ENCODE measurements at places on chromosomes 12 and 14. TPM values are rescaled to one million over a fixed set of nuclear protein-coding genes. Genes with fewer than 3 reads are reported as not detected.

The REP15 gene
- total RNA-seq: 1.2 TPM

The GLS2 gene
- not detected for total RNA-seq

The C1S gene
- total RNA-seq: 519 TPM

The KICS2 gene
- total RNA-seq: 4.5 TPM

The OS9 gene
- total RNA-seq: 139 TPM

The TRAF3 gene
- 16.2 TPM for total RNA-seq

The FAIM2 gene
- 7.2 TPM for total RNA-seq

The SIX6 gene
- not detected for total RNA-seq

The BIN2 gene
- total RNA-seq: 2.0 TPM

The LPAR5 gene
- total RNA-seq: 1.9 TPM

The KLHL33 gene
- 0.92 TPM for total RNA-seq

The CCDC63 gene
- total RNA-seq: not detected

The TTC6 gene
- total RNA-seq: not detected

- DNase-seq: no peak
These were observed 7.7 kb downstream of the SMIM41 start for GRCh38 chr12:52086944-52087835.

GRCh38 chr12:2689393-2689792 is 105.4 kb upstream of the FKBP4 start:
- DNase-seq: no peak

GRCh38 chr12:101671833-101672232 is 25.6 kb upstream of the CHPT1 start:
- no peak for DNase-seq

DNA sequence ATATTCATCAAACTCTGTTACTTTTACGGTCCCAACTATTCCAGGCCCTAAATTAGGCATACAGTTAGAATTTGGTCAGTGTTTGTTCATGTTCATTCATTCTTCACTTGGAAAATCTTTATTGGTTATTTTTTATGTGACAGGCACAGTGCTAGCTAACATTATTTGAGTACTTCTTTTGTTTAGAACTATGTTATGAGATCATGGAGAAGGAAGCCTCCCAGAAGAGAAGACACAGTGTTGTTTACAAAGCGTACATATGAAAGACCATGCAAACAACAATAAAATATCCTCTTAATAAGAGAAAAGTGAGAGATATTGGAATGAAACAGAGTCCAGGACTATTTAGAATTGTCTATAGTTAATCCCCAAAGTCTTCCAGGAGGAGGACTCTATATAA is 399.2 kb downstream of the LRIG3 start:
- no peak for DNase-seq

DNA sequence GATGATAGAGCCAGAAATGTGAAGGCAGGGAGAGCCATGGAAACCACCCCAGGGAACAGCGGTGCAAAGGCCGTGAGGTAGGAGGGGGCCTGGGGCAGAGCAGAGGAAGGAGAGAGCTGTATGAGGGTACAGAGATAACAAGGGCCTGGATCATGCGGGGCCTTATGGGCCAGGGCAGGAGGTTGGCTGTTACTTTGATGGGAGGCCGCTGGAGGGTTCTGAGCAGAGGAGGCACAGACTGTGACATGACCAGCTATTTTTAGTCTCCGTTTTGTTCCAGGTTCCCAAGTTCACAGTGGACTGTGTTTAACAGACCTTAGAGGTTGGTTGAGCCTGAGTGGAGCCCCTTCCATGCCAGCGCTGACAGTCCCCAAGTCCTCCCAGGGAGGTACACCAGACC is 118.6 kb downstream of the GCH1 start:
- DNase-seq: no peak

DNA sequence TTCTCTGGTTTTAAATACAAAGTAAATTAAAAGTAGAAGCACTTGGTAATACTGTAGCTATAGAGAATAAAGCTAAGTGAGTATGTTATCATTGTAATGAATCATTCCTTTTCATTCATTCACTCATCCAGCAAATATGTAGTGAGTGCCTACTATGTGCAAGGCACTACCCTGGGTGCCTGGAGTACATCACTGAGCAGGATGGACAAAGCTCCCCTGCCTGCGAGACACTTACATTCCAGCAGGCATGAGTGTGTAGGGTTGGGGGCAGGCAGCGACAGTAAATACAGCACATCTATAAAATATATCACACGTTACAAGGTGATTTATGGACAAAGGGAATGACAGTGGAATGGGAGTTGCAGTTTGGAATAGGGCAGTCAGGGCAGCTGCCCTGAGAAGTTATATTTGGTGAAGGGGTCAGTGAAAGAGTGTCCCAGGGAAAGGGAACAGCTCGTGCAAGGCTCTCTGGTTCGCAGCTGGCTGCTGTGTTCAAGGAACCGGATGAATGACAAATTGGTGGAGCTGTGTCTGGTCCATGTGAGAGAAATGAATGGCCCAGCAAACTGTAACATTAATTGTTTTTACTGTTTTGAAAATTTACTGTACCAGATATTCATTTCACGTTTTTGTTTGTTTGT is 159.6 kb downstream of the CRADD start:
- peak; percentile 50 for DNase-seq

GRCh38 chr14:98501836-98502235 is 770.2 kb downstream of the BCL11B start:
- DNase-seq: peak; percentile 45

GRCh38 chr12:99914206-99914605 is 70.5 kb downstream of the ANKS1B start:
- no peak for DNase-seq

DNA sequence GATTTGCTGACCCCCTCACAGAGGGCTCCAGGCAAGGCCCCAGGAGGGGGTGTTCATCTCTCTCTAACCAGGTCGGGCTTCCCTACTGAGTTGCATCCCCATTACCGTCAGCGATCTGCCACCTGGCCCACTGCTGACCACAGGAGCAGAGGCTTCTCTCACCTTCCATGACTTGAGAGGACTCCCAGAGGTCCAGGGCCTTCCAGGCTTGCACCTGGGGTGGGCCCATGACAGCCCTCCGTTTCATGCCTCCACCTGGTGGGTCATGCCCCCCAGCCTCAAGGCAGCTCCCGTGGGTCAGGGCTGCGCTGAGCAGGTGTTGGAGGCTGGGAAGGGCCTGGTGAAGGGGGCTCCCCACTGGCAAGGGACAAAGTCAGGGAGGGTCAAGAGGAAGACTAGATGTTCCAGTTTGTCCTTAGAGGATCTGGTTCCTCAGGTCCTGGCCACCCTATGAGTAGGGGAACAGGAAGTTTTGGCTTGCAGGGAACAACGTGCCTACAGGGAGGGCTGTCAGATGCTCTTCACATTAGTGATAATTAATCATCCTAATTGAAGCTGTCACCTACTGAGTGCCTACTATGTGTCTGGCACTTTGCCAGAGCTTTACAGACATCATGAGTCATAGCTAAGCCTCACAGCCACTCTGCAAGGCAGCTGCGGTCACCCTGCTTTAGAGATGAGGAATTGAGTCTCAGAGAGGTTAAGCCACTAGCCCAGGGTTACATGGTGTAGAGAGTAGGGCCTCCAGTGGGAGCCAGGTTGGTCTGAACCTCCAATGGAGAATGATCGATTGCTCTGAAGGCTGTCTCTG is 13.8 kb downstream of the NFKBIA start:
- no peak for DNase-seq

GRCh38 chr14:61130512-61131260 is 149.6 kb downstream of the SLC38A6 start:
- no peak for DNase-seq

DNA sequence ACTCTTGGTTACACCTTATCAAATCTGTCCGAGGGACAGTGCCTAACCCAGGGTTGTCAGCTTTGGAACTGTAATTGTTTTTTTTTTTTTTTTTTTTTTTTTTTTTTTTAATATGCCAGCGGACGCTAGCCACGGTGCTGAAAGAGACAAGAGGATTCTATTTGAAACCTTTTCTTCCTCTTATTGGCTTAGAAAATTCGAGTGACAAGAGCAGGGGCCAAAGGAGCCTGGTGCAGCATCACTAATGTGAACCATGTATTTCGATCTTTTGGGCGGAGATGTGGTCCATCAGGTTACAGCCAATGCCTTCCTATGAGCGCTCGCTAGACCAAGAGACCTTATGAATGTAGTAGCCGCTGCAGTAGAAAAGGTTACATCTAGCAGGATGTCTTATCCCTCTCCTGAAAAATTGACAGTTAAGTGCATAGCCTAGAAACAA is 922 bp downstream of the PTPRR start:
- no peak for DNase-seq

DNA sequence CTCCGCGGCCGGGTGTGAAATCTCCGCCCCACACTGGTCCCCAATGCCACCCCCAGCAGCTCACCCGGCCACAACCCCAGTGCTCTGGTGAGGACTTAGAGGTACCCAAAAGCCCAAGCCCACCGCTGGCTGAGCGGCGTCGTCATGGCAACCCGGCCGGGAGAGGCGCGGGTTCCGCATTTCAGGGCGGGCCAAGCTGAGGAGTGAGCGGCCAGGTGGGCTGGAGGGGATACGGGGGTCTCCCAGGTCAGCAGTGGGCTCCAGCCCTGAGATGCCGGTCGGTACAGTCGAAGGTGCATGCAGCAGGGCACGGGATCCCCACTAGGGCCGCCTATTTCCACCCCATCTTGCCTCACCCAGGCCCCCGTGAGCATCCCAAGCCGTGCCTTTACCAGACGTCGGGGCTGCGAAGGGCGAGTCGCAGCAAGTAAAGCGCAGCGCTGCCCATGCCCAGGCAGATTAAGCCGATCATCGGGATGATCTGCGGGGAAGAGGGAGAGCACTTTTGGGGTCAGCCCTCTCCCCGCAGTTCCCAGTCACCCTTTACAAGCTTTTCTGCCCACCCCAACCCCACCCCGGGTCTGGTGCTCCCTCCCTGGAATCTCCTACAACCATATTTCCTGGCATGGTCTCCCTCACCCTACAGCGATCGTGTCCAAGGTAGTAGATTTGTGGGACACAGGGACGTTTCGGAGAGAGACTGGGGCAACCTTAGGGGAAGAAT is 6.9 kb downstream of the SHMT2 start:
- DNase-seq: no peak

- no peak for DNase-seq
These were observed 6.8 kb downstream of the ARL6IP4 start for GRCh38 chr12:122987086-122987951.

GRCh38 chr14:20305265-20306078 is at the start of gene TTC5:
TSS of gene TTC5 (minus strand) at chr14:20305951. CDS start at chr14:20305937, 14 bp downstream.
- peak; percentile 97 for DNase-seq

- DNase-seq: peak; percentile 60
These were observed 105.2 kb upstream of the EGLN3 start for GRCh38 chr14:34056046-34056445.

GRCh38 chr12:69466867-69467266 is 3.3 kb upstream of the FRS2 start:
- DNase-seq: no peak

- no peak for DNase-seq
These were observed 1.7 kb upstream of the TNS2 start for GRCh38 chr12:53048033-53048779.

GRCh38 chr12:78241446-78241845 is 410.8 kb downstream of the NAV3 start:
- DNase-seq: no peak

- no peak for DNase-seq
These were observed 193.9 kb upstream of the DDHD1 start for GRCh38 chr14:53346988-53347387.

- DNase-seq: no peak
These were observed 539.7 kb downstream of the AACS start for GRCh38 chr12:125604976-125605375.

GRCh38 chr12:22533155-22533554 is 11.2 kb downstream of the C2CD5 start:
- DNase-seq: no peak

GRCh38 chr12:97639702-97640101 is 177.1 kb downstream of the RMST start:
- DNase-seq: no peak

DNA sequence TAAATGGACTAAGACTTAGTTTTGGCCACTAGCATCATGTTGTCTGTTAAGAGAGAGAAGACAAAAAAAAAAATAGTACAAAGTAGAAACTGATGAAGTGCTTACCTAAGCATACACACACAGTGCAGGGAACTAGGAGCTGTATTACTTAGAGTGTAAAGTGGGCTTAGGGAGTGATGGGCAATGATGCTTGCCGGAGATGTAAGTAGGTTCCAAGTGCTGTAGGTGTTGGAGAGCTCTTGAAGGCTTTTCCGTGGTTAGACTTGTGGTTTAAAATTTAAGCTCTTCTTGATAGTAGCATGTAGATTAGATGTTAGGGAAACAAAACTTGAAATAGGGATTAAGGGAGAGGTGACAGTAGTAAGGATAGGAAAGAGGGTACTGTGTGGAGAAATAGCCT is 34.7 kb downstream of the MIA2 start:
- no peak for DNase-seq

- peak; percentile 80 for DNase-seq
These were observed 19.9 kb downstream of the PPP2R5C start for GRCh38 chr14:101781240-101782061.

DNA sequence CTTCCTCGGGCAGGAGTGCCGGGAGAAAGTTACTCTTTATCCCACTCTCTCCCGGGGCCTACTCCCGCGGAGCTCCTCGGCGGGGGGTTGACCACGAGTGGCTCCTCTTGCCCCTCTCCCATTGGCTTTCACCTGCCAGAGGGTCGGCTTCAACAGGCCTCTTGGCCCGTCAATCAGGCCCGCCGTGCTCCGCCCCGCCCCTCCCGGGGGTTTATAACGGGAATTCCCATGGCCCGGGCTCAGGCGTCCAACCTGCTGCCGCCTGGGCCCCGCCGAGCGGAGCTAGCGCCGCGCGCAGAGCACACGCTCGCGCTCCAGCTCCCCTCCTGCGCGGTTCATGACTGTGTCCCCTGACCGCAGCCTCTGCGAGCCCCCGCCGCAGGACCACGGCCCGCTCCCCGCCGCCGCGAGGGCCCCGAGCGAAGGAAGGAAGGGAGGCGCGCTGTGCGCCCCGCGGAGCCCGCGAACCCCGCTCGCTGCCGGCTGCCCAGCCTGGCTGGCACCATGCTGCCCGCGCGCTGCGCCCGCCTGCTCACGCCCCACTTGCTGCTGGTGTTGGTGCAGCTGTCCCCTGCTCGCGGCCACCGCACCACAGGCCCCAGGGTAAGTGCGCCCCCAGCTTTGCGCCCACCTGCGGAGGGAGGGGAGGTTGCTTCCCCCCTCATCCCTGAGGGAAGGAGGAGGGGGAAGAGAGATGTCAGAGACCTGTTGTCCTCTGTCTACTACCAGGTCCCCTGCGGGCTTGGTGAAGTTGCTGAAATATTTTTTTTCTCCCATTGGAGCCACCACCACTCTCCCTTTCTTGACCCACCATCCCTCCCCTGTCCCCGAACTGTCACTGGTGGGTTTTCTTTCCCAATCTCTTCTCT is at the start of gene SMOC1:
SMOC1 (plus strand) TSS at position 242 of the 869 bp plus-strand sequence; CDS start at position 505, 263 bp downstream.
- no peak for DNase-seq

GRCh38 chr12:94165670-94166364 is 17.4 kb downstream of the PLXNC1 start:
- DNase-seq: no peak

Measured in esophagus muscularis mucosa (tissue), 4 donors.